ENCODE measurements at places on chromosomes 3 and 15.

GRCh38 chr3:183331498-183331897, 78.4 kb downstream of the B3GNT5 start:
- no peak for DNase-seq

- DNase-seq: no peak
These were observed at the start of gene SEMA3B for GRCh38 chr3:50268703-50269451. TSS of gene SEMA3B (plus strand) at chr3:50269147. CDS start at chr3:50269241, 94 bp downstream.

DNA sequence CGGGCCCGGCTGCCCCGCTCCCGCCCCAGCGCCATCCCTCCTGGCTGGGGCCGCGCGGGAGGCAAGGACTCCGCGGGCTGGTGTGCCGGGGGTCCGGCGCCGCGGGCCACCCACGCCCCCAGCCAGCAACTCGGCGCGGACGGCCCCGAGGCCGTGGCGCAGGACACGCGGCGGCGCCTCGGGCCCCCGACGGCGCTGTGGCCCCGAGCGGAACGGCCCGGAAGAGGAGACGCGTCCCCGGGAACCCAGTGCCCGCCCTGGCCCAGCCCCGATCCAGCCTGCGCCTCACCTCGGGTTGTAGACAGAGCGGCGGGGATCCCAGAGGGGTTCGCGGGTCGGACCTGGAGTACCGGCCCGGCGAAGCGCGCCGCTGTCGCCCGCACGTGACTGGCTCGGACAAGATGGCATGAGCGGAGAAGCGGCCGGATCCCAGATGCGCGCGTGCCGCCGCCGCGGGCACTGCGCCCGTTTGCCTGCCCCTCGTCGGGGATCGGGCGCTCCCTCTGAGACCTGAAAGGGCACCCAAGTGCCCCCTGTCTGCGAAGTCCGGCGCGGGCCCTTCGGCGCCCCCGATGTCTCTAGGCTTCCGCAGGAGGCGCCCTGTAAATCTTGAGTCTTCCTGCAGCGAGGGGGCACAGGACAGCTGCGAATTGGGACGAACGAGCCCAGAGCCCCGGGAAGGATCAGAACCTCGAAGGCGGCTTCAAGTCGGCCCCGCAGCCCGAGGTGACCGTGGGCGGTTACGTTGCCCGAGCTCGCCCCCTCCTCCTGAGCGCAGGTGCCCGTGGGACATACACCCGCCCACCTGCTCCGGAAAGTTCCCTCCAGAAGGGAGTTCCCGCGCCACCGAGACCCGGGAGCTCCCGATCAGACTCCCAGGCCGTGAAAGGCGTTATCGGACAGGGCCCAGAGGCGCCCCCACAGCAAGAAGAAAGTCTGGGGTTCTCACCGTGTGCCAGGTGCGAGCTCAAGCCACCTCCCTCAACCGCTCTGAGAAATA, 598 bp upstream of the SFMBT1 start:
- no peak for DNase-seq

- DNase-seq: no peak
These were observed 830.0 kb upstream of the ALCAM start for GRCh38 chr3:104536715-104537114.

DNA sequence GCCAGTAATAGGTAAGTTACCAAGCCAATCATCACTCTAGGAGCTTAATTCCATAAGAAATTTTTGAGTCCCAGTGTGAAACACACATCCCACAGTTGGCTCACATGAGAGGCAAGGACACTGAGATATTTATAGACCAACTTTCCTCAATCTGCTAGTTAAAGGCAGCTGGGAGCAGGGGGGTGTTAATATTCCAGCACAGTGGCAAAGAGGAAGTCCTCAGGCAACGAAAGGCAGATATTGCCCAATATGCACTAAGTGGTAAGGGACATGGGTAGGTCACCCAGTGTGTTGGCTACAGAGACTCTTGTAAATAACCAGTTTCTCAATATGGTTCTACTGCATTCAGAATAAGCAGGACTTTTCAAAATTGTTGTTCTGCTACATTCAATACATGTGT, 61.0 kb downstream of the TOP2B start:
- DNase-seq: no peak

DNA sequence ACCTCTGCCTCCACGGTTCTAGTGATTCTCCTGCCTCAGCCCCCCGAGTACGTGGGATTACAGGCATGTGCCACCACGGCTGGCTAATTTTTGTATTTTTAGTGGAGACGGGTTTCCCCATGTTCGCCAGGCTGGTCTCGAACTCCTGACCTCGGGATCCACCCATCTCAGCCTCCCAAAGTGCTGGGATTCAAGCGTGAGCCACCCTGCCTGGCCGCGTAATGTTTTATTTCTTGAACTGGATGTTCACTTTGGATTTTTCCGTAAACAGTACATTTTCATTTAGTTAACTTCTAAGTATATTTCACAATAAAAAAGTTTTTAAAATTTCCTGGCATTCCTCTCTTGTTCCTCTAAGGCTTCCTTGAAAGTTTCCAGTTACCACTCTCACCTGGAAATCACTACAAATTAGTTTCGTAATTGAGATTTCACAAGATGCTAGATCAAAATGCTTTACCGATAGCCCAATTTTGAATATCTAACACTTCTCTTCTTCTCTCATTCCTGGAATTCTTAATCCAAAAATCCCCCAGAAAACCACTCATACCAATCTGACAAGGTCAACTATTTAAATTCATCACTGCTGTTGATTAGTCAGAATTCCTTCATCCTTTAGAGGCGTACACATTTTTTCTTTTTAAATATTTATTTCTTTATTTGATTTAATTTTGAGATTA, 44.7 kb upstream of the INO80 start:
- DNase-seq: no peak

DNA sequence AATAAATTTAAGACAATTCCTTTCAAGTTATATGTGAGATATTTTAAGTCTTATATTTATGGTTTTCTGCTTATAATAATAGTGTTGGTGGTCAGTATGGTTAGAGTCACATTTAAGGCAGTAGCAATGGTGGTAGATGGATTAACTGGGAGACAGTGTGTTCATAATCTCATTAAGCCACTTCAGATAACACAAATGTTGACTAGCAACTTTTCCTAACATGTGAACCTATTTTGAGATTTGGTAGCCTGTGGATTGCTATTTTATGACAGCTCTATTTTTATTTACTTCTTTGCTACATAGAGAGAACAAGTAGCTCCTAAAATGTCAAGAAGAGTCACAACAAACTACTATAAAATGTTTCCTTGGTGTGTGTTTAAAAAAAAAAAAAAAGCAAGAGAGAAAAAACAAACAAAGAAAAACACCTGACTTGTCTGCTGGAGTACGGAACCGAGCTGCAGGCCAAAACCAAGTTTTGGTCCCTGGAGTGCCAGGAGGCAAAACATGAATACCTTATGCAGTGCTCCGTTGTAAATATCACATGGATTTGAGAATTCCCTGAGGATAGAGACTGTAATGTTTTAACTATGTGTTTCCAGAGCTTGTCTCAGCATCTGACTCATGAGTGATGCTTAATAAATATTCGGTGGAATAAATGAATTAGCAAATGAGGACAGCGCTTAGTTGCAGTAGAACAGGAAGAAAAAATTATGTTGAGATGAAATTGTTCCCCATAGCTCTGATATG, 457.1 kb upstream of the ROBO2 start:
- DNase-seq: no peak

GRCh38 chr3:11307830-11308432, 35.7 kb downstream of the ATG7 start:
- no peak for DNase-seq

- DNase-seq: no peak
These were observed 3.5 kb downstream of the CSK start for GRCh38 chr15:74785194-74786032.

DNA sequence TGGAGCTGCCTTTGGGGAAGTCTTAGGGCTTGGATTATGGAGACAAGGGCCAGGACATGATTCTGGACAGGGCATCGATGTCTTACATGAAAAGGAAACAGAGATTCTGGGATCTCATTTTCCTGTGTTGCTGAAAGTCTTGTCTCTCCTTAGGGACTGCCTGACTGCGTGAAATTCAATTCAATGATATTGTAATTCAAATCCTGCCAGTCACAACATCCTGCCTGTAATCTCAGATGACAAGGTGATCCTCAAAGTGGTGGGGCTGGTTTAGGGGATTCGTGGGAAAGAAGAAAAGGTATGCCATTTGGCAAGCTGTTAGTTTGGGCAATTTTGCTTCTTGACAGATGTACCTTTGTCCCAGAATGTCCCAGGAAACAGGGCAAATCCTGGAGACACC, 129.1 kb downstream of the KBTBD8 start:
- DNase-seq: no peak

DNA sequence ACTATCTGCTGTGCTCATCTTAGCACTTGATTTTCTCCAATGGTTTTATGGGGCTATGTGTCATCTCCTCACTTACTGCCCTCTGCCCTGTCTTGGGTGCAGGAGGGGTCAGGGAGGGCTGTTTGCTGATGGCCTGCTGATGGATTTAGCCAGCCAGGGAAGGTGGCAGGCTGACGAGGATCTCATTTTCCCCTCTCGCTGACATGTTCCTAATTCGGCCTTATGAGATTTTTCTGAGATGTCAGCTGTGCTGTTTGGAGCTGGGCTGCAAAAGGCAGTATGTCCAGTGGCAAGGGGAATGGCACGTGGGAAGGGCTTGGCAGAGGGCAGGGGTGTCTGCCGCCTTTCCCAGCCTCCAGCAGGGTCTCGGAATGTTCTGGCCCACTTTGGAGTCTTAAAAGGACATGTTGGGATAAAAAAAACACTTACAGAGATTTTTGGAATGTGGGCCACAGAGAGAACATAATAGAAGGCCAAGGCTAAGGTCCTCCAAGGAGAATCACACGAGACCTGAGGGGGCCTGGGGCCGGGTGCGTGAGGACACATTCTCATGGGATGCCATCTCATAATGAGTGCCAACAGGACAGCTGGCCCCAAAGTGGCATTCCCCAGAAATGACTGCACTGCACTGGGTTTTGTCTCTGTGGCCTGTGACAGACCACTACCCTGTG, 303.8 kb downstream of the TLE3 start:
- no peak for DNase-seq

GRCh38 chr15:47685141-47685870, 32.0 kb upstream of the SEMA6D start:
- no peak for DNase-seq

GRCh38 chr3:57999417-58000115, 8.7 kb upstream of the FLNB start:
- DNase-seq: no peak

DNA sequence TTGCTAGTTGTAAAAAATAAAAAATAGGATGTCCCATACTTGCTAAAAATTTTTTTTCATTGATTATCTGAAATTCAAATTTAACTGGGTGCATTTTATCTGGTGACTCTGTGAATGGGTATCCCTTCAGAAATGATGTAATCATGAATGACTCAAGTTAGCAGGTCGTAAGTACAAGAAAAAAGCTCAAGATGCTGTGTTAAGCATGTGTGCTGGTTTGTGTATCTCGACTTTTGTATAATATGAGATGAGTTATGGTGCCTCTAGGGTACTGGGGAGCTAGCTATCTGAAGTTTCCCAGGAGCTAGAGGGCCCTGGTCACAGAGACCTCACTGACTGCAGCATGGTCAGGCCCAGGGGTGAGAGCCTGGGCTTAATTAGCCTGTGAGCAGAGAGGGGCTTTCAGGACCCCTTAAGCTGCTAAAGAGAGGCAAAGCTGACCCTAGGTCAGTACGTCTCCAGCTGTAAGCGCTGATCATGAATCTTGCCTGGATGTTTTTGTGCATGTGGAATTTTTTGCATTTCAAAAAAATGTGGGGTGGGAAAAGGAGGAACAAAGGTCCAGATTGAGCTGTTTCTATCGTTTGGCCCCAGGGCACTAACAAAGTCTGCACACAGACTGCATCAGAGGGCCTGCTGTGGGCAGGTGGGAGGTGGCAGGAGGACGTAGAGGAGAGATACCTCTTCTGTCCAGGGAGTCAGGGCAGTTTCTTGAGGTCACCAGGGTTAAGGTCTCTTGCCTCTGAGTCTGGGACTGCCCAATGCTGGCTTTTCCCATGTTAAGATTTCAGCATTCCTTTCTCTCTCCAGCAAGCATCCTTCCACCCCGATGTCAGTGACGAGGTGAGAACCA, 233.2 kb upstream of the TPM1 start:
- no peak for DNase-seq

DNA sequence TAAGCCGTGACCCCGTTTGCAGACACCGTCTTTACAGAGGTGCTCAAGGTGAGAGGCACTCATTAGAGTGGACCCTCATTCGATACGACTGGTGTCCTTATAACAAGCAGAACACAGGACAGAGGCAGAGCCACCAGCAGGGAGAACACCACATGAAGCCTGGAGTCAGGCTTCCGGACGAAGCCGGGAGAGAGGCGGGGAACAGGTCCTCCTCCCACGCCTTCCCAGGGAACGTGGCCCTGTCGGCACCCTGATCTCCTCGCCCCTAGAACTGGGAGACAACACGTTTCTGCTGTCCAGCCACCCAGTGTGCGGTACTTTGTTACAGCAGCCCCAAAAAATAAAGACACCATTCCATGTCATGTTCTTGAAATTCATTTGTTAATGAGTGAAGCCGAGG, 33.6 kb downstream of the ZDHHC19 start:
- DNase-seq: no peak

GRCh38 chr15:63497642-63498467, 6.5 kb upstream of the USP3 start:
- DNase-seq: peak; percentile 22

- DNase-seq: no peak
These were observed 88.1 kb downstream of the IQSEC1 start for GRCh38 chr3:12985148-12985547.

DNA sequence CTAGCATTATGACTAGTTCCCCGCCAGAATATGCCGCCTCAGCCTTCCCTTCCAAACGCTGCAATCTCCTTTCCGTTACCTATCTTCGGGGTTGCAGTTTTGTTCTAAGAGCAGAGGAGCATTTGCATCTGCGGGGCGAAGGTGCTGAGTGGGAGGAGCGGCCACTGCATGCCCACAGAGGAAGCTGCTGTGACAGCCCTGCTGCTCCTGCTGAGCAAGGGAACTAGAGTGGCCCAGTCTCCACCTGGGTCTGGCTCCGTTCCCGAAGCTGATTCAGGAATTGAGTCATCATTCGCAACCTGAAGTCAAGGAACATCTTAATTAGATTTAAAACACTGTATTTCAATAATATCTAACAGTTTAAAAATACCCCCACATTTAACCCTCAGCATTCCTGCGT, 98.2 kb upstream of the TJP1 start:
- no peak for DNase-seq

DNA sequence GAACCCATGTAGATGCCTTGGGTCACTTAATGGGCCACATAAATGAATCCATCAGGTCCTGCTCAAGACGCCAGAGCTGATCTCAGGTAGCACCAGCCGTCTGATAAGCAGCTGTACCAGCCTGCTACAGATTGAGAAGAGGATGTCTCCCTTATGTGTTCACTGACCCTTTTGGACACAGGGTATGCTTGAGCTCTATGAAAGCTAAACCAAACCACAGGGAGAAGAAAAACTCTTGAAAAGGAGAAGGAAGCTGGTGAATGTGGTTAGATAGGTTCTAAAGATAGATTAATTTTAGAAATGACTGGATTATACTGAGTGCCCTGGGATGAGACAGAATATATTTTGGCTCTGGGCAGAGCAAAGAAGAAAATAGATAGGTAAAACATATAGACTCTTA, 187.5 kb downstream of the SPATA16 start:
- no peak for DNase-seq

GRCh38 chr15:48875241-48875960, 2.5 kb upstream of the EID1 start:
- DNase-seq: no peak

GRCh38 chr3:122498152-122498551, 16.6 kb downstream of the KPNA1 start:
- no peak for DNase-seq

All from substantia nigra (tissue), 51 donors.